Kidney (tissue), 22 donors: ENCODE measurements at places on chromosomes 4 and X. TPM values are rescaled to one million over a fixed set of nuclear protein-coding genes. Genes with fewer than 3 reads are reported as not detected.

GRCh38 chr4:832108-832507, 6.2 kb upstream of the CPLX1 start:
- no peak for DNase-seq
- H3K27ac ChIP-seq: no peak overlapping the region
- no peak overlapping the region for H3K4me3 ChIP-seq
- H3K36me3 ChIP-seq: no peaks in the 10 kb centered on the region

- H3K36me3 ChIP-seq: no peaks in the 10 kb centered on the region
- H3K4me3 ChIP-seq: peak overlapping the region; percentile 45
- no peaks in the 10 kb centered on the region for H3K27me3 ChIP-seq
- no peak for DNase-seq
- peak overlapping the region; percentile 46 for H3K27ac ChIP-seq
Measured at GRCh38 chr4:38803833-38804653, 548 bp downstream of the TLR1 start.

GRCh38 chr4:82260632-82261031, 113.2 kb downstream of the HNRNPD start:
- DNase-seq: no peak
- no peaks in the 10 kb centered on the region for H3K4me1 ChIP-seq
- H3K36me3 ChIP-seq: no peaks in the 10 kb centered on the region
- H3K27me3 ChIP-seq: no peaks in the 10 kb centered on the region
- no peak overlapping the region for H3K27ac ChIP-seq
- no peak overlapping the region for H3K4me3 ChIP-seq

GRCh38 chr4:10773010-10773409, 88.4 kb upstream of the CLNK start:
- no peak overlapping the region for H3K4me3 ChIP-seq
- no peaks in the 10 kb centered on the region for H3K27me3 ChIP-seq
- no peaks in the 10 kb centered on the region for H3K36me3 ChIP-seq

GRCh38 chr4:170872794-170873193, 783.0 kb upstream of the AADAT start:
- H3K27ac ChIP-seq: no peak overlapping the region
- H3K27me3 ChIP-seq: no peaks in the 10 kb centered on the region
- H3K36me3 ChIP-seq: no peaks in the 10 kb centered on the region
- no peak overlapping the region for H3K4me3 ChIP-seq
- no peaks in the 10 kb centered on the region for H3K4me1 ChIP-seq
- DNase-seq: no peak

DNA sequence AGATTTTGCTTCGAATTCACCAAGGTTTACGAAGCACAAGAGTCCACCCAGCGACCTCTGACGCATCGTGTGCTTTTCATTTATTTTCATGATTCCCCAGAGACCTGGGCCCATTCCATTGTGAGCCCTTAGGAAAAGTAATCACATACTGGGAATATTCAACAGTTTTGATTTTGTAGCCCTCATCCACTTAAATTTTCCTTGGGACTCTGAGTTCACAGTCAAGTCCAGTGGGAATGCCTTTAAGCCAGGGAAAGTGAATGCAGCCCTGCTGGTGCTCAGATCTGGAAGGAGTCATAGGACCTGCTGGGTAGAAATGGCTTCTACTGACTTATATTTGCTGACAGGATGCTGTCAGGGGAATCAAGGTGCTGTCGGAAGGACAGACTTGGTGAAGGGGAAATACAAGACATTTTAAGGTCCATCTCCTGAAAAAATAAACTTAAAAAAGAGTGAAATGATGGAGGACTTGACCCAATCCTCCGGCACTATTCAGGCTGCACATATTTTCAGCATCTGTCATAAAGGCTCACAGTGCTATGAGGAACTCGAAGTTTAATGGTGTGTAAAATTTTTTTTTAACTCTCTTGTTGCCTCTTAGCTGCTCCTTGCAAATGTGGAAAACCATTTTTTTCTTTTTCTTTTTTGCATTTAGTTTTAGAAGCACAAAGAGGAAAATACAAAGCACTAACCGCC, 204.9 kb downstream of the MID1 start:
- no peak overlapping the region for H3K27ac ChIP-seq
- no peaks in the 10 kb centered on the region for H3K36me3 ChIP-seq
- no peaks in the 10 kb centered on the region for H3K4me1 ChIP-seq
- H3K4me3 ChIP-seq: no peak overlapping the region
- peak; percentile 12 for DNase-seq

GRCh38 chr4:56231410-56231809, 155.9 kb downstream of the AASDH start:
- H3K4me3 ChIP-seq: no peak overlapping the region
- no peak for DNase-seq
- H3K36me3 ChIP-seq: no peaks in the 10 kb centered on the region
- no peaks in the 10 kb centered on the region for H3K27me3 ChIP-seq
- H3K4me1 ChIP-seq: no peaks in the 10 kb centered on the region

GRCh38 chr4:94995684-94996394, 238.1 kb downstream of the BMPR1B start:
- peak overlapping the region; percentile 29 for H3K27ac ChIP-seq
- peak overlapping the region; percentile 57 for H3K4me3 ChIP-seq
- peaks cover 3% of the 10 kb centered on the region for H3K4me1 ChIP-seq

DNA sequence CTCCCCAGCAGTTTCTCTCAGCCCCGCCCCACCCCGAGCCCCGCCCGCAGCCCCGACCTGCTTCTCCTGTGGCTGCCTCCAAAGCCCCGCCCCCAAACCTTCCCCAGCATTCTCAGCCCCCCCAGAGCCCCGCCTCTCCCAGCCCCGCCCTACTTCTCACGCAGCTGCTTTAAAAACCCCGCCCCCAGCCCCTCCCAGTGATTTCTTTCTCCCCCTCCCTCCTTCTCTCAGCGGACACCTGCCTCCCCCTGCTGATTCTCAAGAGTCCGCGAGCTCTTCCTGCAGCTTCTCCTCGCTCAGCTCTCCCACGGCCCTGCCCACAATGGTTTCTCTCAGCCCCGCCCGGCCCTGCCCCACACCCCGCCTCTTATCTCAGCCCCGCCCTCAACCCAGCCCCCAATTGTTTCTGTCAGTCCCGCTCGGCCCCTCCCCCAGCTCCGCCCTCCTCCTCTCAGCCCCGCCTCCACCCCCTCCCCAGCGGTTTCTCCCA, 636 bp upstream of the EOLA1 start:
- no peaks in the 10 kb centered on the region for H3K27me3 ChIP-seq
- no peaks in the 10 kb centered on the region for H3K36me3 ChIP-seq
- peaks cover 7% of the 10 kb centered on the region for H3K4me1 ChIP-seq

DNA sequence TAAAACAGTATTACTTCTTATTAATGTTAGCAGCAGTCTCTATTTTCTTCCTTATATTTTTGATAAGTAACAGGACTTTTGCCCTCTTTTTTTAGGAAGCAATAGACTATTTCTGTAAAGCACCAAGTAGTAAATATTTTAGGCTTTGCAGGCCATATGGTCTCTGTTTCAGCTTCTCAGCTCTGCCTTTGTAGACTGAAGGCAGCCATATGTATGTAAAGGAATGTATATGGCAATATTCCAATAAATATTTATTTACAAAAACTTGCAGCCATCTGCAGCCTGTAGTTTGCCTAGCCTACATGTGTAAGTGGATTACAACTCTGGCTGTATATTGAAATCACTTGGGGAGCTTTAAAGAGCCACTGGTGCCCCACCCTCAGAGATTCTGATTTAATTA, 15.0 kb downstream of the RADX start:
- H3K36me3 ChIP-seq: no peaks in the 10 kb centered on the region
- DNase-seq: no peak
- no peak overlapping the region for H3K27ac ChIP-seq
- no peaks in the 10 kb centered on the region for H3K27me3 ChIP-seq
- H3K4me3 ChIP-seq: no peak overlapping the region

GRCh38 chrX:153032397-153033118, 23.7 kb upstream of the PNMA3 start:
- peak; percentile 82 for DNase-seq
- no peaks in the 10 kb centered on the region for H3K27me3 ChIP-seq
- no peak overlapping the region for H3K27ac ChIP-seq
- no peaks in the 10 kb centered on the region for H3K36me3 ChIP-seq

DNA sequence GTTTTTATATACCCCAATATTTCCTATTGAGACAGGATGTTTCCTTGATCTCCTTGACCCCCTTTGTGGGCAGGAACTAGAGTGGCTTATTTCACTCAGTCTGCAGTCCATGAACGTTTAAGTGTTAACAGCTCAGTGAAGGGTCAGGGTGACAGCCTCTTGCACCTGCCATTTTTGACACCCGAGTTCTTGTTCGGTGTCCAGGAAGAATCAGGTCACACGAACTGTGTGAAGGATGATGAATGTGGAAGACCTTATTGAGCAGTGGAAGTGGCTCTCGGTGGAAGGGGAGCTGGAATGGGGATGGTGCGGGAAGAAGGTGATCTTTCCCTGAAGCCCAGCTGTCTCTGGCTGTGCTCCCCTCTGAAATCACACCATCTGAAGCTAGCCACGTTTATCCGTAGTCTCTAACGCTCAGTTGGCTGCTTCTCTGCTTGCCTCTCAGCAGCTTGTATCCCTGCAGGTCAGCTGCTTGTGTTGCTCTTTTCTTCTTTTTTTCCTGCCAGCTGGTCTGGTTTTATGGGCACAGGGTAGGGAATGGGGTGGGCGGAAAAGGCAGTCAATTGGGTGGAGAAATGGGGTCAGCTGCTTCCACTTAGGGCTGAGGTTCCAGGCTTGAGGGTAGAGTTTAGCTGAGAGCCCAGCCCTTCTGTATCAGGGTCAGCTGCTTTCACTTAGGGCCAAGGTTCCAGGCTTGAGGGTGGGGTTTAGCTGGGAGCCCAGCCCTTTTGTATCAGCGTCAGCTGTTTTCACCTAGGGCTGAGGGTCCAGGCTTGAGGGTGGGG, 29.0 kb upstream of the CCNG2 start:
- no peak overlapping the region for H3K4me3 ChIP-seq
- H3K27ac ChIP-seq: no peak overlapping the region
- DNase-seq: no peak
- H3K4me1 ChIP-seq: peaks cover 3% of the 10 kb centered on the region
- no peaks in the 10 kb centered on the region for H3K27me3 ChIP-seq

- H3K27ac ChIP-seq: no peak overlapping the region
- DNase-seq: no peak
- H3K4me3 ChIP-seq: no peak overlapping the region
- H3K27me3 ChIP-seq: no peaks in the 10 kb centered on the region
Measured at GRCh38 chrX:720825-721224, 90.2 kb downstream of the SHOX start.

DNA sequence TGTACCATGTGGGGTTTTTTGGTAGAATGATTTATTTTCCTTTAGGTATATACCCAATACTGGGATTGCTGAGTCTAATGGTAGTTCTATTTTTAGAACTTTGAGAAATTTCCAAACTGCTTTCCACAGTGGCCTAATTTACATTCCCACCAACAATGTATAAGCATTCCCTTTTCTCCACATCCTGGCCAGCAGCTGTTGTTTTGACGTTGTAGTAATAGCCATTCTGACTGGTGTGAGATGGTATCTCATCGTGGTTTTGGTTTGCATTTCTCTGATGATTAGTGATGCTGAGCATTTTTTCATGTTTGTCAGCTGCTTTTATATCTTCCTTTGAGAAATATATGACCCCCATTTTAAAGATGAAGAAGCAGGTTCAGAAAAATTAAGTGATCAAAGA, 153.7 kb downstream of the CBR4 start:
- no peak for DNase-seq
- no peaks in the 10 kb centered on the region for H3K27me3 ChIP-seq
- H3K27ac ChIP-seq: no peak overlapping the region
- H3K4me3 ChIP-seq: no peak overlapping the region
- peaks cover 2% of the 10 kb centered on the region for H3K4me1 ChIP-seq

DNA sequence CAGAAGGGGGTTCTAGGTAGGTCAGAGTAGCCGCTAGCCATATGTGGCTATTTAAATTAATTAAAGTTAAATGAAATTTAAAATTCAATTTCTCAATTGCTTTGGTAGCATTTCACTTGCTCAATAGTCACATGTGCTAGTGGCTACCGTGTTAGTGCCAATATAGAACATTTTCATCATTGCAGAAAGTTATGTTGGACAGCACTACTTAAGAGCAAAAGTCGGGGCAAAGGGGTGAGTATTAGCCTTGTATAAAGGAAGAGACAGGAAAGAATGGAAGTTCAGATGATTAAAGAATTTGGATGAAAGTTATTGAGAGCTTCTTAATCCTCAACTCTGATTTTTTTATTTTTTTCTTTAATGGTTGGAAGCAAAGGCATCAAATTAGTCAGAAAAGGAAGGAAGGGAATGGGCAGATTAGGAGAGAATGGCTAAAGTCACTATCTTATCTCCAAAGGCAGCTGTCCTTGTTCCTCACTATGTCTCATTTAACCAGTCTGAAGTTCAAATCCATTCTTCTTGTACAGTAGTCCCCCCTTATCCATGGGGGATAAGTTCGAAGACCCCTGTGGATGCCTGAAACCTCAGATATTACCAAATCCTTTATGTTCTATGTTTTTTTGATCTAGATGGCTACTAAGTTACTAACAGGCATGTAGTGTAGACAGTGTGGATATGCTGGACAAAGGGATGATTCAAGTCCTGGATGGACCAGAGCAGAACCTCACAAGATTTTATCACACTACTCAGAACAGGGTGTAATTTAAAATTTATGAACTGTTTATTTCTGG, 22.9 kb downstream of the OCIAD1 start:
- H3K27ac ChIP-seq: no peak overlapping the region
- DNase-seq: no peak
- no peaks in the 10 kb centered on the region for H3K27me3 ChIP-seq
- no peak overlapping the region for H3K4me3 ChIP-seq
- H3K36me3 ChIP-seq: peaks cover 22% of the 10 kb centered on the region

GRCh38 chr4:159105761-159106243, 2.9 kb downstream of the RAPGEF2 start:
- peak overlapping the region; percentile 5 for H3K27ac ChIP-seq
- peak overlapping the region; percentile 17 for H3K4me3 ChIP-seq
- H3K27me3 ChIP-seq: no peaks in the 10 kb centered on the region

GRCh38 chrX:115134382-115134781, 54.8 kb upstream of the RBMXL3 start:
- H3K4me3 ChIP-seq: no peak overlapping the region
- H3K27ac ChIP-seq: no peak overlapping the region
- no peaks in the 10 kb centered on the region for H3K27me3 ChIP-seq
- no peaks in the 10 kb centered on the region for H3K36me3 ChIP-seq
- no peak for DNase-seq
- no peaks in the 10 kb centered on the region for H3K4me1 ChIP-seq

DNA sequence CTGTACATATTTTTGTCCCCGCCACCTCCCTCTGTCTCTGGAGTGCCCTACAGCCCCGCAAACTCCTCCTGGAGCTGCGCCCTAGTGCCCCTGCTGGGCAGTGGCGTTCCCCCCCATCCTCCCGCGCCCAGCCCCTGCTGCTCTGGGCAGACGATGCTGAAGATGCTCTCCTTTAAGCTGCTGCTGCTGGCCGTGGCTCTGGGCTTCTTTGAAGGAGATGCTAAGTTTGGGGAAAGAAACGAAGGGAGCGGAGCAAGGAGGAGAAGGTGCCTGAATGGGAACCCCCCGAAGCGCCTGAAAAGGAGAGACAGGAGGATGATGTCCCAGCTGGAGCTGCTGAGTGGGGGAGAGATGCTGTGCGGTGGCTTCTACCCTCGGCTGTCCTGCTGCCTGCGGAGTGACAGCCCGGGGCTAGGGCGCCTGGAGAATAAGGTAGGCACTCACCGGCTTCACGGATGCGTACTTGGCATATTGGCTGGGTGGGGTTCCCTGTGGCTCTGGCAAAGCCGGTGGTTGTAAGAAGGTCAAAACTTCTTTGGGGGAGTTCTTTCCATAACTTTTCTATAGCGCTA, 653 bp downstream of the HHIP start:
- no peaks in the 10 kb centered on the region for H3K36me3 ChIP-seq
- H3K27ac ChIP-seq: no peak overlapping the region
- peak overlapping the region; percentile 60 for H3K4me3 ChIP-seq
- no peaks in the 10 kb centered on the region for H3K4me1 ChIP-seq
- H3K27me3 ChIP-seq: peaks cover 5% of the 10 kb centered on the region

Gene MAGEA1
- polyA plus RNA-seq: not detected

Gene RRAGB
- polyA plus RNA-seq: 25.4 TPM

Gene SMARCA1
- polyA plus RNA-seq: 20.0 TPM

Gene MAGEA2
- not detected for polyA plus RNA-seq

Gene TEX11
- not detected for polyA plus RNA-seq
